ENCODE measurements at places on chromosomes 12 and 14.

- H3K27me3 ChIP-seq: no peaks in the 10 kb centered on the region
- H3K27ac ChIP-seq: no peak overlapping the region
- no peak overlapping the region for H3K4me3 ChIP-seq
- no peaks in the 10 kb centered on the region for H3K36me3 ChIP-seq
- DNase-seq: no peak
- H3K4me1 ChIP-seq: no peaks in the 10 kb centered on the region
Observed at GRCh38 chr12:6374028-6374785, 1.2 kb downstream of the SCNN1A start.

DNA sequence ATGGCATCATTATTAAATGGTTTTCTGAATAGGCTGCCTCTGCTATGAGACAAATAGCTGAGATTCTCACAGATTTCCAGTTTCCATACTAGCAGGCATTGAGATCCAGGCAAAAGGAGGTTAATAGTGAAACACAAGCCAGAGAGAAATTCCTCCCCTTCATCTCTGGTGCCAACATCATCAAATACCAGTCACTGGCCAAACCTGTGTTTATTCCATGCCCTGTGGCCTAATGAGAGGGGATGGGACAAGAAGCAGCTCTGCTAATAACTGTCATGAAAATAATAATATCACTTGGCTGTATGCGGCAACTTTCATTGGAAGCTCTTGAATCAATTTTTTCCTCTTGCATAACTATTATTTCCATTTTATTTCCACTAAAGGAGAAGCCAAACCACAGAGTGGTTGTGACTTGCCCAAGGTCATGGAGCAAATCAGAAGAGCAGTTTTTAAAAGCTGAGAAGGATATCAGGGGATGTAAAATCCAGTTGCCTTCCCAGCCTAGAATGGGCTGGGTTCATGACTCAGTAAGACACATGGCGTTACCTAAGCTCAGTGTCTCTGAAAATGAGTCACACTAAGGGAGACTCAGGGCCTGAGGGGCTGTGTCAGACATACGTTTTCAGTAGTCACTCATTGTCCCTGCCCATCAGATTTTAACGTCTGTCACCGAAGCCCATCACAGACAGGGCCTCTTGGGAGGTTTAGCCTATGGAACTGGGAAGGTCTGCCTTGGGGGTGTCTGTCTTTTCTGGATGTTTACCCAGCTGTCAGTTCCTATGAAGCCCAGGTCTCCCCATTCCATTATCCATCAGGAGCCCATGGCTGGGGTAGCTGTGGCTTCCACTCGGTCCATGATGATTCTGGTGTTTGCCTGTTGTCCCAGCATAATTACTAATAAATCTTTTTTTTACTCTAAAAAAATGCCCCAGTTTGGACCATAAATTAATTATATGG is 208.8 kb upstream of the EEA1 start:
- no peaks in the 10 kb centered on the region for H3K36me3 ChIP-seq
- no peak overlapping the region for H3K27ac ChIP-seq
- H3K4me3 ChIP-seq: no peak overlapping the region
- no peaks in the 10 kb centered on the region for H3K27me3 ChIP-seq
- H3K4me1 ChIP-seq: no peaks in the 10 kb centered on the region

DNA sequence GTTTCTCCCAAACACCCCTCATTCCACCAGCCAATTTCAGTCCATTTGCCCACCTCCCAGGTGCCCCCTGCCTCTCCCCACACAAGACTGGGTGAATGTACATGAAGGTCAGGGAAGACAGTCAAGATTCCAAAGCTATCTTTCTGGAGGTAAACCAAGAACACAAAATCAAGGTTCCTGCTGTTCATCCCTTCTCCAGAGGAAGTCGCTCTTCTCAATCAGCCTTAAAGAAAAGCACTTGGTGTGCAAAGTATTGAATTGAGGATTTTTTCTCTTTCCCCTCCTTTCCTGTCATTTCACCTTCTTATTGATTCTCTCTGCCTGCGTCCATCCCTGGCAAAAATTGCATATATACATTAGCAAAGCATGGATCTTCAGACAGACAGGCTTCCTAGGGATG is 4.5 kb downstream of the GRIN2B start:
- H3K4me1 ChIP-seq: peaks cover 4% of the 10 kb centered on the region
- no peaks in the 10 kb centered on the region for H3K36me3 ChIP-seq
- H3K27ac ChIP-seq: no peak overlapping the region
- H3K4me3 ChIP-seq: no peak overlapping the region

- no peak overlapping the region for H3K4me3 ChIP-seq
- no peaks in the 10 kb centered on the region for H3K4me1 ChIP-seq
- H3K27me3 ChIP-seq: no peaks in the 10 kb centered on the region
- no peaks in the 10 kb centered on the region for H3K36me3 ChIP-seq
Observed at GRCh38 chr12:2526371-2526770, 268.4 kb upstream of the FKBP4 start.

- H3K27ac ChIP-seq: no peak overlapping the region
- no peaks in the 10 kb centered on the region for H3K27me3 ChIP-seq
- no peak overlapping the region for H3K4me3 ChIP-seq
- H3K4me1 ChIP-seq: no peaks in the 10 kb centered on the region
- DNase-seq: no peak
Observed at GRCh38 chr14:34671716-34672115, 41.8 kb upstream of the SNX6 start.

DNA sequence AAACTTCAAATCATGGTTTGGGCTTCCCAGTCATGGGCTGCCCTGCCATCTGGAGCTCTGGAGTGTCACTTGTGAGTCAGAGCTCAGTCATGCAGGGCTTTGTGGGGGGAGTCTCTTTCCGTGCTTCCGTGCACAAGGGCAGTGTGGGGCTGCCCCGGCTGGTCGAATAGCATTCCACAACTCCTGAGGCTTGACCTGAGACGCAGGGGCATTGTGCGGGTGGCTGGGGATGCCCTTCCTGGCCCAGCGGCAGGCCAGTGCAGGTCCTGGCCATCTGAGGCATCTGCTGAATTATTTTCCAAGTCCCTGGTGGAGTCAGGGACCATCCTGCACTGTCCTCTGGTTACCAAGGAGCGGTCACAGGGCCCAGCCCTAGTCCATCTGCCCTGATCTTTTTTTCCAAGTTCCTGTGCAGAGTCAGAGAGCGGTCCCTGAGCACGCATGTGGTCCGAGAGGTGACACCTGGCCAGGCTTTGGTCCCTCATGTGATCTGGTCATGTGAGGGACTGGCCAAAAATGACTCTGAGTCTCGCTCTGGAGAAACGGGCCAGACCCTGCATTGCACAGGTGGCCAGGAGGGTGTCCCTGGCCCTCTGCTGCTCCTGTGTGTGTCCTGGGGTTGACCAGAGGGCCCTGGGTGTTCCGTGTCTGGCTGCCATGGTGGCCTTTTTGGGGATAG is 167.0 kb upstream of the ALG10B start:
- H3K36me3 ChIP-seq: no peaks in the 10 kb centered on the region
- no peak overlapping the region for H3K4me3 ChIP-seq
- H3K4me1 ChIP-seq: no peaks in the 10 kb centered on the region
- no peaks in the 10 kb centered on the region for H3K27me3 ChIP-seq

DNA sequence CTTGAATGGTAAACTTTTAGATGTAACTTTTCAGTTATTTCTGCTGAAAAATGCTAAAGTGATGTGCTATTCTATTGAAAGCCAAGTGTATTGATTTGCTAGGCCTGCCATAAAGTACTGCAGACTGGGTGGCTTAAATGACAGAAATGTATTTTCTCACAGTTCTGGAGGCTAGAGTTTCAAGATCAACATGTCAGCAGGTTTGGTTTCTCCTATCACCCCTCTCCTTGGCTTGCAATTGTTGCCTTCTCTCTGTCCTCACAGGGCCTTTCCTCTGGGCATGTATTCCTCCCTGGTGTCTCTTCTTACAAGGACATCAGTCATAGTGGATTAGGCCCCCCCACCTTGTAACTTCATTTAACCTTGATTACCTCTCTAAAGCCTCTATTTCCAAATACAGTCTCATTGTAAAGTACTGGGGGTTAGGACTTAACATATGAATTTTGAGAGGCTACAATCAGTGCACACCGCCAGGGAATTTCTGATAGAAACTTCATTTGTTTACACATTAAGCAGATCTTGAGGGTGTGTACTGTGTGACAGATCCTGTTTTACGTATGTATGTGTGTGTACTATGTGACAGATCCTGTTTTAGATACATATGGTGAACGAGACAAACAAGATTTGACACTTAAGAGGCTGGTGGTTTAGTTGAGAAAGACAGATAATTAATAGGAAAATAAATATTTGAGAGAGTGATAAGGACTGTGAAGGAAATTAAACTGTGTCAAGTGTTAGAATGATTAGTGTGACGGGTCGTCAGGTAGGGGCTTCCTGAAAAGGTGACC is 49.5 kb downstream of the ADIPOR2 start:
- no peak overlapping the region for H3K27ac ChIP-seq
- H3K4me3 ChIP-seq: no peak overlapping the region
- no peaks in the 10 kb centered on the region for H3K4me1 ChIP-seq
- no peaks in the 10 kb centered on the region for H3K36me3 ChIP-seq

DNA sequence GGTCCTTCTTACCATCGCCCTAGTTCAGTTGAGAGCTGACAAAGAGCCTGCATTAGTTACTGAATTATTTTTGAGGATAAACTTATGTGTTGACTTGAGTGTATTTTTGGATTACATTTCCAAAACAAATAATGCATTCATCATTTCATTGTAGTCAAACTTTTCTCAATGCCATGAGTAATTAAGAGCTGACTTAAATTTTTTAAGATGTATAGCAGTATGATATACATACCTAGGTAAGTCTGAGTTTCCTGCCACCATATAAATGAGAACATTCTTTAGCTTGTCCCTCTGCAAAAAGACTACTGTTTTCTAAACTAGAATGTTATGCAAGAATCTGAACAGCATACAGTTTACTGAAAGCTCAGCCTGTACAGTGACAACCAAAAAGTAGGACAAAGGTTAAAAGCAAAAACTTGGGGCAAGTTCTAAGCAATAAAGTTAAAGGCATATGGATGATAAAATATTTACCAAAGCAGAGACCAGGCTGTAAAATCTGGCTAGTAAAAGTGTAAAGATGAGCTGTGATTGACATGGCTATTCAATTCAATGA is 82.1 kb upstream of the FERMT2 start:
- no peaks in the 10 kb centered on the region for H3K4me1 ChIP-seq
- H3K27me3 ChIP-seq: no peaks in the 10 kb centered on the region
- no peak overlapping the region for H3K4me3 ChIP-seq
- H3K27ac ChIP-seq: no peak overlapping the region
- H3K36me3 ChIP-seq: no peaks in the 10 kb centered on the region

DNA sequence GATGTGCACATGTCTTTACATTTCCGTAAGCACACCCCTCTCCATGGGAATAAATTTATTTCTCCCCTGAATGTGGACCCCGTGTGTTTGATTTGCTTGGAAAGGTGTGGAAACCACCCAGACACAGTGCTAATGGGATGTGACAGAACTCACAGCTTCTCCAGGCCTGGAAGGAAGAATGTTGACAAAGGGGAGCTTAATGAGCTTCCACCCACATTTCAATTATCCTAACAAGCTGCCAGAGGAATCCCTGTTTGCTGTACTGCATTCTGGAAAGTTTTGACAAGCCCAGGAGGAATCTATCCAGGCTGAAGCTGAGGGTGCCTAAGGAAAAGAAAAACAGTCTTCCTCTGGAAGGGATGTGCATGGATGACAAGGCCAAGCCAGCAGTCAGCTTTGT is 51.2 kb upstream of the CCDC60 start:
- H3K4me3 ChIP-seq: no peak overlapping the region
- DNase-seq: no peak
- H3K36me3 ChIP-seq: no peaks in the 10 kb centered on the region

DNA sequence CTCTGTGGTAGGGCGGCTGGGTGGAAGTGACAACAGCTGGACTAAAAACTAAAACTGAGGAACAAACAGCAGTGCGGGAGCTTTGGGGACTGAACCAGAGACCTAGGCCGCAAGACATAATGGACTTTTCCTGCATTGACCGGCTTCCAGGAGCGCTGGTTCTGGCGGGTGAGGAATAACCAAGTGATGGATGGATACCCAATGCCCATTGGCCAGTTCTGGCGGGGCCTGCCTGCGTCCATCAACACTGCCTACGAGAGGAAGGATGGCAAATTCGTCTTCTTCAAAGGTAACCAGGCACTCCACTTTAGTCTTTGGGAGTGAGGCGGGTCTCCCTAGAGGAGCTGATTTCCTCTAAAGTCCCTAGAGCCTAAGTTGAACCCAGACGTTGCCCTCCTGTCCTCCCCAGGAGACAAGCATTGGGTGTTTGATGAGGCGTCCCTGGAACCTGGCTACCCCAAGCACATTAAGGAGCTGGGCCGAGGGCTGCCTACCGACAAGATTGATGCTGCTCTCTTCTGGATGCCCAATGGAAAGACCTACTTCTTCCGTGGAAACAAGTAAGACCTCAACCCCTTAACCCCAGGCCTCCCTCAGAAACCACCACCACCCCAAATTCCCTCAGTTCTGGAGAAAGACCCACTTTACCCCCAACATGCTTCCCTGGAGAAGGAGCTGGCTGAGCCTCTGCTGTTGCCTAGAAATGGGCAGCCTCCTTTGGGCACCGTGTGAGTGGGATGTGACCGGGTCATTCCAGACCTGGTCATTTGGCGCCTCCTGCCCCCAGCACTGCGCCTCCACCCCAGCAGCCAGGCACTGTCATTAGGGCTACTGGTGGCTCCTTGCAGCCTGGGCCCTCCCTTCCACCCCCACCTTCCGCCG is 8.1 kb downstream of the MMP14 start:
- no peak for DNase-seq
- H3K4me3 ChIP-seq: no peak overlapping the region
- no peaks in the 10 kb centered on the region for H3K27me3 ChIP-seq
- no peaks in the 10 kb centered on the region for H3K36me3 ChIP-seq
- H3K27ac ChIP-seq: no peak overlapping the region

GRCh38 chr12:19402211-19402610 is 37.1 kb upstream of the AEBP2 start:
- no peaks in the 10 kb centered on the region for H3K27me3 ChIP-seq
- H3K27ac ChIP-seq: no peak overlapping the region
- DNase-seq: no peak
- no peaks in the 10 kb centered on the region for H3K36me3 ChIP-seq
- H3K4me3 ChIP-seq: no peak overlapping the region

DNA sequence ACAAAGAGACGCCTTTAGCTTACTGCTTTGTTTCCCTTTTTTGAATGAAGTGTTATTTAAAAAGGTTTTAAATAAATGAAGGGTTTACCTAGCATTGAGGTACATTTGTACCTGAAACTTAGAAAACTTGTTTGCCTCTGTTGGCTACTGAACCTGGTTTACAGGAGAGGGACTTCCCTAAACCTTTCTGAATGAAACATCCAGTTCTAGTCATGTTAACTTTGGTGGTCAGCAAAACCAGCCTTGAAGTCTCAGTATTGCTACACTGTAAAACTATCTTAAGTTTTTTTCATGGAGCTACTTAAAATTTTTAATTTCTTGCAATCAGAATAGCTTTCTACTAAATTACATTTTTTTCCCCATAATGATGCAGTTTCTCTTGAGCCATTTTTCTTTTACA is 38.2 kb downstream of the RASSF8 start:
- no peaks in the 10 kb centered on the region for H3K36me3 ChIP-seq
- H3K27ac ChIP-seq: no peak overlapping the region
- no peak overlapping the region for H3K4me3 ChIP-seq

- no peaks in the 10 kb centered on the region for H3K36me3 ChIP-seq
- peak; percentile 34 for DNase-seq
- H3K4me1 ChIP-seq: peaks cover 29% of the 10 kb centered on the region
- H3K27me3 ChIP-seq: no peaks in the 10 kb centered on the region
- peak overlapping the region; percentile 86 for H3K27ac ChIP-seq
Observed at GRCh38 chr12:96194971-96195844, 1.0 kb downstream of the ELK3 start.

GRCh38 chr14:74425525-74426201 is 347 bp downstream of the SYNDIG1L start:
- H3K27me3 ChIP-seq: peaks cover 9% of the 10 kb centered on the region
- no peaks in the 10 kb centered on the region for H3K36me3 ChIP-seq
- H3K4me3 ChIP-seq: no peak overlapping the region
- no peak overlapping the region for H3K27ac ChIP-seq
- DNase-seq: peak; percentile 49

Data from naive thymus-derived CD4-positive, alpha-beta T cell (primary cell).